Fibroblast of skin of scalp (primary cell): ENCODE measurements at places on chromosomes 7 and 10.
A peak's percentile ranks its signal among the peaks of the same experiment; 100 is the strongest.

DNA sequence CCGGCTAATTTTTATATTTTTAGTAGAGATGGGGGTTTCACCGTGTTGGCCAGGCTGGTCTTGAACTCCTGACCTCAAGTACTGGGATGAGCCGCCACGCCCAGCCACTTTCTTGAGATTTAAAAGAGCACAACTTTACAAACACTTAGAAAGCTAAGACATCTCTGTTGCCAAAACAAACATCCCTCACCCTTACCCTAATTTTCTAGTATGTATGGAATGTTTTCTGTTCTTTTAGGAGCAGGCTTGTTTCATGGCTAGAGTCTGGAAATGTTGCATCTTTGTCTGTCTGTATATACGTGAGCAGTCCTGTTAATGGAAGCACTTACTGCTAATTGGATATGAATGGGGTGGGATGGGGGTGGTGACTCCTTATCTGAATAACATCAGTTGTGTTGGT lies 2.9 kb downstream of the OLAH start:
- DNase-seq: peak; percentile 81

DNA sequence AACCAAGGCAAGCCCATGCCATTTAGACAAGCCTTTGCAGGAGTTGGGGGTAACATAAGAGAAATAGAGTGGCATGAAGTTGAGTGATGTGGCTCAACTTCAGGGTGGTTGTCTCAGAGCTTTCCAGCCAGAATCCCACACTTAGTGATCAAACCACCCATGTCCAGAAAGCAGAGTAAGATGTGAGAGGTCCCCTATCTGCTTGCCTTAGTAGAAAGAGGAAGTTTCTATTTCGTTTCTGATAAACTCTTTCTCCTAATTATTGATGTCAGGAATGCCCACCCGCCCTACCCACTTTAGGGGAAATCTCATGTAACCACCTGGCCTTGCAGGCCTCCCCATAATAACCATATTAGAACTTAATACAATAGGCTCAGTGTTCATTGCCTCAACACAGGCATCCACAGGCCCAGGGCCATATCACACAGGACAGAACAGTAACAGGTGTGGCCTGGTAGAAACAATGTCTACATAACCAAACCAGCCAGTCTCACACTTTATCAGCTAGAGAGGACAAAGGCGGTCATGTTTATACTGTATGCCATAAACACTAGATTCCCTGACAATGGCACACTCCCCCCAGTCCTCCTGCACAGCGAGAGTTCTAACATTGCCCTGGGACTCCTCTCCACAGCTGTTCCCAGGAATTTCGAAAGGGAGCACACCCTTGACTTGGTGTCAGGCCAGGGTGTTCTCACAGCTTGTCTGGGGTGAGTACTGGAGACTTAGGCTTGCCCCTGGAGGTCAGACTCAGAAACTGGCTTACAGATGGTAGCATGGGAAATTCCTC lies 364.4 kb downstream of the CXCL12 start:
- no peak for DNase-seq

DNA sequence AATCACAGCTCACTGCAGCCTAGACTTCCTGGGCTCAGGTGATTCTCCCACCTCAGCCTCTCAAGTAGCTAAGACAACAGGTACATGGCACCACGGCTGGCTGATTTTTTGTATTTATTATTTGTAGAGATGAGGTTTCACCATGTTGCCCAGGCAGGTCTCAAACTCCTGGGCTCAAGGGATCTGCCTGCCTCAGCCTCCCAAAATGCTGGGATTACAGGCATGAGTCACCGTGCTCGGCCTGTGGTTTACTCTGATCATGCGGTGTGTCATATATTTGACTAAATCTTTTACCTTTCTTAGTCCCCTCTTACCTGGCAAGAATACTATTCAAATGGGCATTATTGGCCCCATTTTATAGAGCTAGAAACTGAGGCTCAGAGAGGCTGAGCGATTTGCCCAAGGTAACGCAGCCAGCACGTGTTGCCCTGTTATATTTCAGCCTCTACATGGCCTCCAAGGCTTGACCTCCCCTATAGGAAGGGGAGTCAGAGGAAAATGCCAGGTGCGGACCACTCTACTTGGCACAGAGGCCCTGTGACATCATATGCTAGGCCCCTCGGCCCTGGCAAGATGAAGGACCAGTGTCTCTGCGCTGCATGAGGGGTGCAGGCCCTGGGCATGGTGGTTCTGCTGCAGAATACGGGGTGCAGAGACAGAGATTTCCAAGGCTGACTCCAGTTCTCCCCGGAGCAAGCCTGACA lies 8.2 kb downstream of the ZCCHC24 start:
- DNase-seq: no peak

GRCh38 chr10:68088740-68089139 lies 13.7 kb upstream of the HERC4 start:
- no peak for DNase-seq

DNA sequence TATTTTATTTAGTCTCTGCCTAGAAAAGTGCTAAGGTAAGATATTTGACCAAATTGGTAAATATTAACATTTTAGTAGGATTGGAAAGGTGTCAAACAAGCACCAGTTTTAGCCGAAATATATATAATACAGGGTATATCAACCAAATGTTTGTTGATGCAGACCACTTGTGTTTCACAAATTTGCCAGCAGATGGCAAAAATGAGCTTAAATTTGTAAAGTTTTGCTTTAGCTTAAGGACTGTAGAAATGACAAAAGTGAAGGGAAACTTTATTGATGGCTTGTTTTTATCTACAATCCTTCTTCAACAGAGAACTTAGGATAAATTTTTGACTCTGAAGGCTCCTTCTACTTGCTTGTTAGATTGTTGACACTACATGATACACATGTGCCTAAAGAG lies 4.8 kb upstream of the POLR1F start:
- peak; percentile 53 for DNase-seq

DNA sequence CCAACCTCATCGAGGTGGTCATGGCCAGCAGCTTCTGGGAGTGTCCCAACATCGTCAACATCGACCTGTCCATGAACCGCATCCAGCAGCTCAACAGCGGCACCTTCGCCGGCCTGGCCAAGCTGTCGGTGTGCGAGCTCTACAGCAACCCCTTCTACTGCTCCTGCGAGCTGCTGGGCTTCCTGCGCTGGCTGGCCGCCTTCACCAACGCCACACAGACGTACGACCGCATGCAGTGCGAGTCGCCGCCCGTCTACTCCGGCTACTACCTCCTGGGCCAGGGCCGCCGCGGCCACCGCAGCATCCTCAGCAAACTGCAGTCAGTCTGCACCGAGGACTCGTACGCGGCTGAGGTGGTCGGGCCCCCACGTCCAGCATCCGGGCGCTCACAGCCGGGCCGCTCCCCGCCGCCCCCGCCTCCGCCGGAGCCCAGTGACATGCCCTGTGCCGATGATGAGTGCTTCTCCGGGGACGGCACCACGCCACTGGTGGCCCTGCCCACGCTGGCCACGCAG lies 75.0 kb downstream of the ELFN1 start:
- no peak for DNase-seq

DNA sequence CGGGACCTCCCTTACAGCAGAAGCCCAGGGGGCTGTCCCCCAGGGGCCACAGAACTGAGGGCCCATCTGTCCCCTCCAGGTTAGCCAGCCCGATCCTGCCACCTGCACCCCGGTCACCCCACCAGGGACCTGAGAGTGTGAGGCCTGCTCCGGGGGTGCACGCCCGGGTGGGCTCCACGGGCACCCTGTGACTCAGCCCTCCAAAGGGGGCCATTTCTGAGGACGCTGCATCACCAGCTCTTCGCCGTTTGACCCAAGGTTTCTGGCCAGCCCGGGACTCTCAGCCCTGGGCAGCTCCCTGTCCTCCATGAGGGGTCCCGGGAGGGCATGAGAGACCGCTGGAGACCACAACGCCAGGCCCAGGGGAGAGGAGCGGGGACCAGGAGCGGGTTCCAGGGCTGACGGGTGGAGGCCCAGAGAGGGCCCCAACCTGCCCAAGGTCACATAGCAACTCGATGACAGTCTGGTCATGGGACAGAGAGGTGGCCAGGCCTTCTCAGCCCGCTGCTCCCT lies 79.3 kb downstream of the ELFN1 start:
- no peak for DNase-seq

DNA sequence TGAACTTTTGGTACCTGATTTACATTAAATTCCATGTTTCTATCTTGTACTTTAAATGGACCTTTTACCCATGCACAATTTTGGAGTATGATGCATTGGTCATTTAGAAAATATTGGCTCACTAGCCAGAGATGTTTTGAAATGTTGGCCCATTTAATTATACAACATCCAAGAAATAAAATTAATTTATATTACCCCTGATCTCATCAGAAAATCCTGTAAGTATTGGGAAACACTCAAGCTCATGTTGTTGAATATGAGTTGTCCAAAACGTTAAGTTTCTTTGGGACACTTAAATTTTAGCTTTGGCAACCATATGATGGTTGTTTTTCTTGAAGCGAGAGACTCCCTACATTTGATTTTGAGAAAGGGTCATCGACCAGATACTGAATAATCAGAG lies 492.7 kb downstream of the RPS24 start:
- no peak for DNase-seq

DNA sequence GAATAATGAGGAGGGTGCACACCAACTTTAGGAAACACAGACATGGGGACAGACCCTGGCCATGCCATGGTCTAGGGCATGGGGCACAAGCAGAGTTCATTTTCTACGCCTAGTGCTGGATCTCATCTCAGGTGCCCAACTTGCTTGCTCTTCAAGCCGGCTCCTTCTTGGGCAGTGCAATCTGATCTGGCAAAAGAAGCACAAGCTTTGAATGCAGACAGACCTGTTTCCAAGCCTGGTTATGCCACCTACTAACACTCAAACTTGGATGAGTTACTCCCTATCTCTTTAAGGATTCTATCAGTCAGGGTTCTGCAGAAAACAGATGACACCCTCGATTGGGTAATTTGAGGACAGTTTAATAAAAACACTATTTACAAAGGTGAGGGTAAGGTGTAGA lies 34.9 kb upstream of the WAPL start:
- no peak for DNase-seq

- DNase-seq: peak; percentile 22
These were observed 83.2 kb downstream of the PDE1C start for GRCh38 chr7:31986878-31987518.

DNA sequence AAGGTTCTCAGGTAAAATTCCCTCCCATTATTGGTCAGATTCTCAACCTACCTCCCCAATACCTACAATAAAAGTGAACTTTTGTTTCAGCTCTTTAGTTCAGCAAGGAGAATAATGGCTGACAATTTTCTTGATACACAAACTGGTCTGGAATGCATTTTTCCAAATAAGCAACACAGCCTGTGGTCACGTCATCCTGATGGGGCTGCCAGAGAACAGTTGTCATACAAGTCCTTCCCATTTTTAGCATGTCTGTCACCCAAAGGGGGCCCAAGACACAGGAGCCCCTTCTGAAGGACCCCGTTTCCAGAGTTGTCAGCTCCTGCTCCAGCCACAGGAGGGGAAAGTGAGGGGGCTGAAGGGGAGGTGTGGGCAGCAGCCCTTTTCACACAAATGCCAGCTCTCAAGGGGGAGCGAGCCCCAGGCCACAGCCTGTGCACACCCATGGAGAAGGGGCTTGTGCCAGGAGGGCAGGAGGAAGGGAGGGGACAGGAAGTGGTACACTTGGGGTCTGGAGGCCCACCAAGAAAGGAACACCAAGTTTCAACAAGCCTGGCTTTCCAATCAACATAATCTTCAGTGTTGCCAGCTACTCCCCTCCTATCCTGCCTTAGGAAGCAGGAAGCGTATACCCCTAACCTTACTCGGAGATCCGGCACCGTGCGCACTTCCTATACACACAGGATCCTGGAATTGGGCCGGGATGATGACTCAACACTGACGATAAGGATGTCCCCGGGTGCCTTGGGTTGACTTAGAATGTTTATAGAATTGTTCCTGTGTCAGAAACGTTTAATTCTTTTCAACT lies 43.4 kb upstream of the PDLIM1 start:
- DNase-seq: peak; percentile 82

- DNase-seq: no peak
These were observed 119.3 kb upstream of the SEC61G start for GRCh38 chr7:54878339-54878738.
